ENCODE measurements at places on chromosomes 2 and 18.

- DNase-seq: no peak
These were observed 948.2 kb upstream of the FAM98A start for GRCh38 chr2:34547340-34547739.

- DNase-seq: no peak
These were observed 190.3 kb downstream of the RBM43 start for GRCh38 chr2:151071382-151071781.

GRCh38 chr18:52069201-52069600 lies 270.8 kb upstream of the DCC start:
- no peak for DNase-seq

DNA sequence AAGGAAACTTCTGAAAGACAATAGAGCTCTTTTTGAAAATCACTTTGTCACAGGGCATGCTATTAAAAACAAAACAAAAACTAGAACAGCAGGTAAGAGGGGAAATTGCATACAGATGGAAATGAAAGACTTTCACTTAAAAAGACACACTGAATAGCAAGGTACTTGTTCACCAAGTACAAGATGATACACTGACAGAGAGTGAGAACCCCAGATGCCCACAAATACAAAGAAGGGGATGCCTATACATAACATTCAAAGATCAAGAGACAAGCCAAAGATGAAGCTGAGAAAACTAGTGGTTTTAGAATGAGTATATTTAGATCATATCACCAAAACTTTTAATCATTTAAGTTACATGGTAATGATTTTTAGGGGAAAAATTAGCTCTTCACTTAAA lies 60.7 kb downstream of the ASXL2 start:
- DNase-seq: no peak

DNA sequence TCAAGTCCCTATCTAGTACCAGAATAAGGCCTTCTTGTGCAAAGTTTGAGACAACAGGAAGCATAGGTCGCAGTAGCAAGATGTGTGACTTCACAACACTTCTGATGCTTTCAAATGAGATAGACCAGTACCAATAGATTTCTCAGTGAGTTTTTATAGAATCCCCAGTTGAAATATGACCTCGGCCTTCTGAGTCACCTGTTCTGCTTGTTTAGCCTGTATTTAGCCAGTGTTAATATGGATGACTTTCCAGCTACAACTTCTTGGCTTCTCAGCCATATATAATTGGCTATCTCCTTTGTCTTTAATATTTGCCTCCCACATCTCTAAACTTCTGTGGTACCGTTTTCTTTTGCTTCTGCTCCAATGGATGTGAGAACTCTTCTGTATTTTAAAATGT lies 113.8 kb downstream of the KYNU start:
- no peak for DNase-seq

GRCh38 chr18:48100651-48101165 lies 170.2 kb upstream of the SMAD2 start:
- no peak for DNase-seq

DNA sequence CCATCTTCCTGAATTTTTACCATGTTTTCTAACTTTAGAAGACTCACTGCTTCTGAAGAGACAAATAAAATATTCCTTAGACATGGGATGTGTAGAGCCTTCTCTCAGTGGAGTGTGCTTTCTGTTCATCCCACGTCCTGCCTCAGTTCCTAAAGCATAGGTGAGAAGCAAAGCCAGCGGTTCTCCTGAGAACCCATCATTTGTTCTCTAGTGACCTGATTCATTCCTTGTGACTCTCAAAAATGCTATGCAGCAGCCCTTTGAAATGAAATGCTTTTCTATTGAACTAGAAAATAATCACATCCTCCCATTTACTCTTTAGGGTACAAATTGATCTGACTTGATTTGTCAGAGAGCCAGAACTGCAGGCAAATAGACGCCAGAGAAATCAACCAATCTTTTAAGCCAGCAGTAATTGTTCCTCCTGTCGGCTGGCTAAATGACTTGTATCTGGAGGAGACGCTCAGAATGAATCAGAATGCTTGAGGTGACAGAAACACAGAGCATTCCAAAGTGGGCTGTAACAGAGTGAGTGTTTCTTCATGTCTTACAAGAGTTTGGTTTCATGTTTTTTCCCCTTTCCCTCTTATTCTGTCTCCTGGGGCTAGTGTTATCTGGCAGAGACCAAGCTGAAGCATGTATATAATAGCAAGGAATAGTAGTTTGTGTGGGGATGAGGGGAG lies 81.3 kb upstream of the TMEM178A start:
- no peak for DNase-seq

GRCh38 chr2:219621935-219622334 lies 5.5 kb upstream of the SLC4A3 start:
- DNase-seq: no peak

DNA sequence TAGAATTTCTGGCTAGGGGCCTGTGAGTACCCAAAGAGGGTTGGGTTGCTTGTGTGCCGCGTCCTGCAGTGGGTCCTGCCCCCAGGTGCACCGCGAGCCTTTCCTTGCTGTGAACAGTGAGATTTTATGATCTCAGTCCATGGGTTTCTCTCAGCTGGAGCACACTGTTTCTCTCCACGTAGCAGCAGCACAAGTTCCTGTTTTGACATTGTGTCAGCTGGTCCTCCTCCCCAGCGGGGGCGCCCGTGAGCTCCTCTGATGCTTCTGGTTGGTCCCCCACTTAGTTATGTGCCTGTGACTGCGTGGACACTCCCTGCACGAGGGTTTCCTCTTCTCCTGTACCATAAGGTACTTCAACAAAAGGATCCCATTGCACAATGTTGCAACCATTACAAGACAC lies 29.8 kb downstream of the TSHZ1 start:
- DNase-seq: no peak

GRCh38 chr2:21268878-21269224 lies 145.1 kb downstream of the TDRD15 start:
- no peak for DNase-seq

- DNase-seq: no peak
These were observed 364.4 kb downstream of the ZNF521 start for GRCh38 chr18:24987303-24988252.

GRCh38 chr2:67156796-67157195 lies 240.3 kb upstream of the ETAA1 start:
- no peak for DNase-seq

GRCh38 chr2:63692002-63692606 lies 103.3 kb downstream of the MDH1 start:
- DNase-seq: no peak

GRCh38 chr2:106142683-106143082 lies 51.4 kb downstream of the UXS1 start:
- DNase-seq: peak; percentile 12

- DNase-seq: no peak
These were observed 46.4 kb upstream of the REEP1 start for GRCh38 chr2:86383844-86384243.

- DNase-seq: no peak
These were observed 393.1 kb upstream of the PIK3C3 start for GRCh38 chr18:41561961-41562360.

DNA sequence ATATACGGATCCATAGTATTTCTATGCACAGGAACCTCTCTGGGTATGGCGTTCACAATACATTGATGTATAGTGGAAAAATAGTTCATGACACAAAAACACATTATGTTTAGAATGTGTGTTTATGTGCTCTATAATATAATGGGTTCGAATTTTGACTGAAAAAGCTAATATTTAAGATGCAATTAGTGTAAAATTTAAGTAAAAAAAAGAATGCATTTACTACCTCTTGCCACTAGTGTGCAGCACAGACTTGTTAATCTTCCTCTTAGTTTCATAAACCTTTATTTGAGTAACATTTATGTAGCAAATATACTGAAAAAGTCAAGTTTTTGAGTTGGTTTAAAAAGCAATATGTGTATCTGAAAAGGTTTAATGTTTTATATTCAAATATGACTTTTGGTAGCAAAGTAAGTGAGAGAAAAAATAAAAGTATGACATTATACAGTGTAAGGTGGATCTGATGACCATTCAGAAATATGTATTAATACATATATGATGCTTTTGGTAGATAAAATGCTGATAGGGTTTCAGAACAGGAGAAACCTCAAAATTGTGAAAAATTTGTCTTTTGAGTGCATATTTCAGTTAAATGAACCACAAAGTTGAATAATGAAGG lies 49.4 kb downstream of the CCDC102B start:
- DNase-seq: no peak

GRCh38 chr2:55518841-55519165 lies 715 bp upstream of the CFAP36 start:
- no peak for DNase-seq

DNA sequence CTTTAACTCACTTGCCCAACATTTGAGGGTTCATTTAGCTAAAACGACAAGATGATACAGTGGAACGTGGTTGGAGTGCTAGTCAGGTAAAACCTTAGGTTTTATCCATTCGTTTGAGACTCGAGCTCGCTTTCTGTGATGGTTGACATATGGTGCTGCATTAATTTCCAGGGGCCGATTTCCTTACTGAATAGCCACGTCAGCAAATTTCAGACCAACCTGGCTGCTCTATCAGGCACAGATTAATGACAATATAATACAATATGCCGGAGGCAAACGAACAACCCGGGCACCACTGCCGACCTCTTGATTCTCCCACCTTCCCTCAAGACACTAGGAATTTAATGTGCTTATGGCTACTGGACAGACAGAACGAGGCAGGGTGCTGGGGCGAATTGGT lies 42.0 kb downstream of the NABP1 start:
- no peak for DNase-seq

GRCh38 chr2:23900541-23901322 lies 26.2 kb downstream of the ATAD2B start:
- no peak for DNase-seq

DNA sequence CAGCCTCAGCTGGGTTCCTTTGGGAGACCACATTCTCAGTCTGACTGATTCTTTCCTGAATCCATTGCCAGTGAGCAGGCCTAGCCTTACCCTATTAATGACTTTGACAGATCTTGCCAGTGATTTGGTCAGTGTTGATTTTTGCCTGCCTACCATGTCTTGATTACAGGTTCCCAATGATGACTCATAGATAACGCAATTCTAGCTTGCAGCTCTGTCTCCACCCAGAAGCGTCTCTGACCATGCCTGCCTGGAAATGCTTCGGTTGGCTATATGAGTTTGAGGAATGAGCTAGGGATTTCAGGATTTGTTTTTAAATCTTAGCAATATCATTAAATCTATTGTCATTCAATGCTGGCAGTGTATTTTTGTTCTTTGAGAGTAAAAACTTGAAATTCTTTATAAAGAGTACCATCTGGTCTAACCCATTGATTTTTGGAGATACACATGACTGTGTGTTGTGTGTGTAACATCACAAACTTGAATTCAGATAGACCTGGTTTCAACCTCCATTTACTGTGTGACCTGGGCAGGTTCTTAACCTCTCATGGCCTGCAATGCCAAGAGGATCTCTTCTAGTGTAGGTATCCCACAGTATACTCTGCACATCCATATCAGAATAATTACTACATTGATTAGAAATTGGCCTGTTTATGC lies 57.0 kb downstream of the CCDC150 start:
- DNase-seq: no peak

DNA sequence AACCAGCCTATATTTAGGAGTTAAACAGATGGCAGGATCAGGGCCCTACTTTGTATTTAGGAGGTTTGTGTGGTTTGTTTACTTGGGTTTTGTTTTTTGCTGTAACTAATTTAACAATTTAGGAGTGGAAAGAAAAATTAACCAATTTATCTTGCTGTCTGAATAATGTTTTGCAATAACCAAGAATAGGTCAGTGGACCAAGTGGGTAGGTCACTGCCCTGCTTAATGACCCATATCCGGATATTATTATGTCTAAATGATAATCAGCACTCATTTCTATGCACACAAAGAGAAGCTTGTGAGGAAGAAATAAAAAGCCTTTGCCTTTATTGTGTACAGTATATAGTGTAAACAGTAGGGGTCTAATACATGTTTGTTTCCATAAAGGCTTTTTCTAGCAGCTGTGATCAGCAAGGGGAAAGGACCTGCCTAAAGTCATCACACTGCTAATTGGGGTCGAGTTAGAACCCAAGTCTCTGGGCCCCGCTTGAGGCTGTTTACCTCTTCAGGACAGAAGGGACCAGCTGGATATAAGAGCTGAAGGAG lies 76.6 kb downstream of the TGOLN2 start:
- DNase-seq: no peak

GRCh38 chr18:55918444-55918843 lies 330.5 kb upstream of the TCF4 start:
- DNase-seq: no peak

- no peak for DNase-seq
These were observed 102.3 kb upstream of the ALPP start for GRCh38 chr2:232276084-232276732.

Data from stimulated activated naive CD4-positive, alpha-beta T cell treated with Interleukin-2 at 50 U/mL for 16 hours (primary cell).